EH (cell line): ENCODE measurements at places on chromosomes 7 and 10.

DNA sequence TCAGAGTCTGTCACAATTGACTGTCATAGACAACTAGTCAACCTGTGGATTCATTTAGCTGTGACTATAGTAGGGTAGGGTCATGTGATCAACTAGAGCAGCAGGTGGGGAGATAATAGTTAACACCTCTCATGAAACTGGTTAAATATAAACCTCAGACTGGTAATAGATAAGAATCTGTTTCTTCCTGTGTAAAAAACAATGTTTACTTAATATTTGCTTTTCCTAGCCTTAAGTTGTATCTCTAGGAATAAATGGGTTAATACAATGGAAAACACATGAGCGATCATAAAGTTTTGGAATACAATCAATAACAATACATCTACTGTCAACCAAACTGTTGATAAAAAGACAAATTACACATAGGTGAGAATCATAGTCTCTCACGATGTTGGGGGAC, 43.4 kb upstream of the ITGB8 start:
- DNase-seq, result no peak

DNA sequence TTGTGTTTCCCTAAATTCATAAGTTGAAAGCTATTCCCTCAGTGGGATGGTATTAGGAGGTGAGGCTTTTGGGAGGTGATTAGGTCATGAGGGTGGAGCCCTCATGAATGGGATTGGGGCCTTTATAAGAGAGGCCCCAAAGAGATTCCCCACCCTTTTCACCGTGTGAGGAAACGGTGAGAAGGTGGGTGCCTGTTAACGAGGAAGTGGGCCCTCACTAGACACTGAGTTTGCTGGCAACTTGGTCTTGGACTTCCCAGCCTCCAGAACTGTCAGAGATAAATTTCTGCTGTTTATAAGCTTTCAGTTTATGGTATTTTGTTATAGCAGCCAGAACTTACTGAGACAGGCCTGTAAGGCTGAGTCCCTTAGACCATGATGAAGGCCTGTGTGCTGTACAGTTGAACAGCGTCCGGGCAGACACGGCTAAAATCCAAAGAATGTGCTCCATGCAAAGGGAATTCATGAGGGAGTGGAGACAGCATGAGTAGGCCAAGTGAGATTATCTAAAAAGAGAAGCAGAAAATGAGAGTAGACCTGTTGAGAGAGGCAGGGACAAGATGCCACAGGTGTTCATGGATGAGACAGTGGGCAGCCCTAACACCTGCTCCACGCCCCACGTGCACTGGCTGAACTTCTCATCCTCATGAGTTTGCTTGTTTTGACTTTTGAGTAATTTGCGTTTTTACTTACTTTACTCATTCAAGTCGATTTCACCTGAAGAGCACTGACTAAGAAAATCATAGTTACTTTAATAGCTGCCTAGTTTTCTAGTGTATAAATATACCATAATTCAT, 66.9 kb upstream of the SFMBT2 start:
- no peak for DNase-seq

- no peak for DNase-seq
Observed at GRCh38 chr10:114022766-114023597, 20.7 kb upstream of the ADRB1 start.

DNA sequence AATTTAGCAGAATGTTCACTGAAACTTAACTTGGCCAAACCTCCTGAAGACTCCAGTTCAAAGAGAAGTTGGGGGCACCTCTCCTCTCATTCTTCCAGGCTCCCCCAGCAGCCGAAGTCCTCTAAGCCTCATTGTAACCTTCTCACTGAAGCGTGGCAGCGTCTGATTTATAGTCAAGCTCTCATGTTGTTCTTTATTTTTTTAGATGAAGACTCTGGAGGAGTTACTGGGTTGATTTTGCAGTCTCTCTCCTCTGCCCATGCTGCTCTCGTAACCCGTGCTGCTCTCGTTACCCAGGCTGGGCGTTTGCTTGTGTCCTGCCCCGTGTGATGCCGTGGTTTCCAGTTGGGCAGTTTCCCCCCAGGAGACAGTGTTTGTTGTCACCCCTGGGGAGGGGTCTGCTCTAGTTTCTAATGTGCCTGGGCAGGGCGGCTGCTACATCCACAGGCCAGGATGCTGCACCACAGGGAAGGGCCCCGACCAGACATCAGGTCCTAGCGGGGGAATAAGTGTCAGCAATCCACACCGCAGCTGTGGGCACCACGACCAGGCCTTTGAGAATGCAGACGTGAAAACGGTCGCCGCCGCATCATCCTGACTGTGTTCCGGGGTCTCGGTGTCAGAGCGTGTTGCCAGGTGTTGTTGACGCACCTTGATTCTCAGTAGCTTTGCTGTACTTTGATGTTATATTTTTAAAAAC, 65.2 kb downstream of the WDR37 start:
- no peak for DNase-seq

GRCh38 chr7:30866939-30867338, 44.7 kb upstream of the AQP1 start:
- DNase-seq, result no peak

- DNase-seq, result peak; percentile 88
Observed at GRCh38 chr10:44390585-44391072, 5.7 kb upstream of the CXCL12 start.

DNA sequence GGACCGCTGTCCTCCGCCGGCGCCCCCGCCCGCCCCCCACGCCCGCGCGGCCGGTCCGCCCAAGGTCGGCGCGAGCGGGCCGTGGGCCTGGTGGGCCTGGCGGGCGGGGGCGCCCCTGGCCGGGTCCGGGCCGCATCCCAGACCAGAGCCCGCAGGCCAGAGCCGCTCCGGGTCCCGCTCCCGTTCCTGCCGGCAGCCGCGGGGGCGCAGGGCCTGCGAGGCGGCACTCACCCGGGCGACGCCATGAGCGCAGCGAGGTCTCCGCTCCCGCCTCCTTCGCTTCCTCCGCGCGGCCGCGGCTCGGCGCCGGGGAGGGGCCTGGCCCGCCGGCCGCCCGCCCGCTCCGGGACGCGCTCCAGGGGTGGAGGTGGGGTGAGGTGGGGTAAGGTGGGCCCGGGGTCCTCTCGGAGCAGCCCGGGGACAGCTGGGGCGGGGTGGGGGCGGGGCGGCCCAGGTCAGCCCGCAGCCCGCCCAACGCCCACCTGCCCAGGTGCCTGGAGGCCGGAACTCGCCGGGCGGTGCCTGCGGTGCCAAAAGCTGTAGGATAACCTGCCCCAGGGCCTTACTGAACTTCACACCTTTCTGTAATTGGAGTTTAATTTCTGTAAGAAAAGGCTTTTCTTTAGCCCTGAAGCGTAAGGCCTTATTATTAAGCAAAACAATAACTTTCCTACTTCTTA, at the start of gene URGCP:
Gene URGCP (minus strand): TSS at position 266 of the 680 bp plus-strand sequence. CDS start 21 bp downstream, at position 245.
- DNase-seq, result peak; percentile 53

- no peak for DNase-seq
Observed at GRCh38 chr10:27035163-27035562, 65.1 kb downstream of the ANKRD26 start.

DNA sequence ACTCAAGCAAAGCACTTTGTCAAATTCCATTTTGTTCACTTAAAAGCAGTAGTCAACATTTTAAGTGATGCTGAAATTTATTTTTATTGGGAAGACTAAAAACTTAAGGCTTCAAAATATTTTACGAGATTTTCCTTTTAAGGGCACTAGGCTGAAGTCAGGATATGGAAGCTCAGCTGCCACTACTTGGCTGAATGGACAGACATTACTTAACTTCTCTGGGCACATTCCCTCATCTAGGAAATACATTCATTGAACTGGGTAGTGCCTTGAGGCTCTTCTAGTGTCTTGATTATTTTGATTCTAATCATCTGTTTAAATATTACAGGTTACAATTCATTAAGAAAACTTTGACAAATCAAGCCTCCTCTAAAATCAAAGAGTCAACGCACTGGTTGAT, 11.1 kb downstream of the MEOX2 start:
- no peak for DNase-seq

GRCh38 chr10:69415049-69415448, 1.7 kb downstream of the TACR2 start:
- DNase-seq, result no peak

DNA sequence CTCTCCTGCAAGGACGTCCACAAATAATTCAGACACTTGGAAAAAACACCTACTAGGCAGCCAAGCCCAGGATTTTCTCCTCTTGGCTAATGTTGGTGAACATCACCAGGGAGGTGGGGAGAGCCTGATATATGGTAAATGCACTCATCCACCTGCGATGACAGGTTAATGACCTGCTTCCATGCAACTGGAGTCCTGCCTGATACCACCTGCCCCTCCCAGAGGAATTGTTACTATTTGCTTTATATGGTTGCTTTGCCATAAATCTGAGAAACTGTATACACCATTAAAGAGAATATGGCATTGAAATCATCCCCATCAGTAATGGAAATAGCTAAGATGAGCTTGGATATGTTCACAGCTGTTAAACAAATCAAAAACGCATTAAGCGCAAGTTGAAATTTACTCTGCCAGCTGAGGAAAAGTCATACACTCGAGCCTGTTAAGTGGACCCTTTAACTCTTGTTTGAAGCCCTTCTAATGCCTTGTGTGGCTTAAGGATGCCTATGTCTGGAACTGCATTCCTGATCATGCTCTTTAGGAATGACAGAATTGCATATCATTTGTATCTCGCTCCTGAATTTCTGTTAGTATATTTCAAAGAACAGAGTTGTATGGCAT, 208.3 kb downstream of the PRPF18 start:
- no peak for DNase-seq

- no peak for DNase-seq
Observed at GRCh38 chr10:35558276-35558675, 46.9 kb upstream of the GJD4 start.

DNA sequence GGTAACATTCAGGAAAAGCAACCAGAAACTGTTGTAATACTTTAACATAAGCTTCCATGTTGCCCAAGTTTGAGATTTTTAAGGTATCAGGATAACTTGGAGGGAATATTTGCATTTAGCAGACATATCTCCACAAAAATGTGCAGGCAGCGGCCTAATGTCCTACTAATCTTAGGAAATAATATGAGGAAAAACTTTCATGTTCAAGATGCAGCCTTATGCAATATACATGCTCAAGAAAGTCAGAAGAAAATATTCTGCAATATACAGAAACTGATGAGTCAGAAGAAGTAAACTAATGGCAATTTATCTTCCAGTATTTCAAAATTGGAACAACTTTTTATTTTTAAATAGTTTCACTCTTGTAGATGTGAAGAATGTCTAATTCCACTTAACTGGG, 463.2 kb upstream of the C7orf33 start:
- DNase-seq, result no peak

DNA sequence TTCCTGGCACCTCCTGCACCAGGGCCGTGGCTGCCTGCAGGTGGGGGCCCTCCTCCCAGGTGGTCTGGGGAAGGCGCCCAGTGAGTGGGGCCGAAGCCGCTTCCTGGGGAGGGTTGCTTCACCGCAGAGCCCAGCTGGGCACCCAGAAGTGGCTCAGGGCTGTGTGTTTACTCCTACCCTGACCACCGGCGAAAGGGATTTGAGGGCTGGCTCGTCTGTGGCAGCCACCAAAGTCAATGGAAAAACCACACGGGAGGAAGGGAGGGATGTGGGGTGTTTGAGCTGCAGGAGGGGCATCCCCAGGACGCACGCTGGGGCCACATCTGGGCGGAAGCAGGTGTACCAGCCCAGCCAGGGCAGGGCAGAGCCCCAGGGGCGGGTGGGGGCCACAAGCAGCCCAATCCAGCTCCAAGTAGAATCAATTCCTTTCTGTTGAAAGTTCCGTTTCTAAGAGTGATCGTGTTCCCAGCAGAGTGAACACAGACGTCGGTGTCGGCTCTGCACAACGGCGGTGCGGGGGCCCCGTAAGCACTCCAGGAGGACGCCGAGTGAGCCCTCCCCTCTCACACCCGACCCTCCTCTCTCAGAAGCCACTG, 69.9 kb downstream of the FOXL3 start:
- no peak for DNase-seq

GRCh38 chr10:46995234-46995633, 84.0 kb downstream of the PTPN20 start:
- peak; percentile 13 for DNase-seq

DNA sequence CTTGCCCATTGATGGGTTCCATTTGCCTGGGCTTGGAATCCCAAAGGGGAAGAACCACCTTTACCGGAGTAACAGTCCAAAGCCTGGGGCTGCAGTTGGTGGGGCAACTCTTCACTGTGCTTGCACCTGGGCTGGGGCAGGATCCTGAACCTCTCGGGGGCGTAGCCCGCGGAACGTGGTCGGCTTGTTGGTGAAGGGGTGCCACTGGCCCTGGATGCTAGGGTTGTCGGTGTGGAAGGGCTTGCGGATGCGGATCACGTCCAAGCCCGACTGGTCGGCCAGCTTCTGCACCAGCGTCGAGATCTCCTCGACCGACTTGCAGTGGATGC, 710 bp downstream of the MRPL43 start:
- DNase-seq, result no peak

DNA sequence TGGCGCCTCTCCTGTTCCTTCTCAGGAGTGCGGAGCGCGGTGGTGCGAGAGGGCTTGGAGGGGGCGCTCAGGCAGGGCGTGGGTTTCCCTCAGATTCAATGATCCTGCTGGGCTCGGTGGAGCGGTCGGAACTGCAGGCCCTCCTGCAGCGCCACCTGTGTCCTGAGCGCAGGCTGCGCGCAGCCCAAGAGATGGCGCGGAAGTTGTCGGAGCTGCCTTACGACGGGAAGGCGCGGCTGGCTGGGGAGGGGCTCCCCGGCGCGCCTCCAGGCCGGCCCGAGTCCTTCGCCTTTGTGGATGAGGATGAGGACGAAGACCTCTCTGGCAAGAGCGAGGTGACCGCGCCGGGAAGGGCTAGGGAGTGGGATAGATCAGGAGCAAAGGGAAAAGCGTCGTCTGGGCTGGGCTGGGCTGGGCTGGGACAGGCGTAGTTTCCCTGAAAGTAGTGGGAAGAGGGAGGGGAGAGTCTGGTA, 17.0 kb downstream of the FAM131B start:
- peak; percentile 9 for DNase-seq

DNA sequence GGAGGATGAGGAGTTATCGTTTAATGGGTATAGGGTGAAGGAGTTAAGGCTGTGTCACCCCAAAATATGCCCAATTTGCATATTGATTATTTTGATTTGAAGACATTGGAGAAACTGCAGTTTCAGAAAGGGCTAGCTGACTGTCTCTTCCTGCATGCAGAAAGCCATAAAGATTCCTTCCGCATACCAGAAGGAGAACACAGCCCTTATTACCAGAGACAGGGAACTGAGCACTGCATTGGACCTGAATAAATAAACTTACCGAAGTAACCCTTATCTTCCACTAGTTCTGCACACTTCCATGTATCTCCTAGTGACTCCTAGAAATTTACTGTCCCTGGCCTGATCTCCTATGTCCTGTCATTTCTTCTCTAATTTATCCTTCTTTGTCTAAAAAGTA, 821.9 kb upstream of the AUTS2 start:
- DNase-seq, result peak; percentile 47

GRCh38 chr10:129568583-129569344, 101.7 kb downstream of the MGMT start:
- DNase-seq, result no peak

- peak; percentile 72 for DNase-seq
Observed at GRCh38 chr10:34163075-34163905, 651.8 kb downstream of the PARD3 start.
